Right atrium auricular region (tissue), 2 donors: ENCODE measurements at places on chromosomes 6 and 20. TPM values are rescaled to one million over a fixed set of nuclear protein-coding genes. Genes with fewer than 3 reads are reported as not detected.

DNA sequence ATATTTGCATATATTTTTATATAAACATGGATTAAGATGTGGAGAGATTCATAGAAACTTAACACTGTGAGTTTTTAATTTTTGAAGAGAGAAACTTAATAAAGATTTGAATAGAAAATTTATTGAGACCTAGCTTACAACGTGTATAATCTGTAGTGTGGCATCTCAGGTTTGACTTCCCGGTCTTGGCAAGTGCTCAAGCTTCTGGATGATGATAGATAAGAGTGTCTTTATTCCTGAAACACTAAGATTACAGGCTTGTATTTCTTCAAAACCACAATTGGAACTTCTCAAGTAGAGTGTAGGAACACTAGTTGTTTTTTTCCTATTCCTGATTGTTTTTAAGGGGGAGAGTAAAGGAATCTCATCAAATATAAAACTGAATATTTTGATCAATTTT is 64.6 kb upstream of the NOTCH4 start:
- DNase-seq = no peak

The CYP24A1 gene
- not detected for total RNA-seq

DNA sequence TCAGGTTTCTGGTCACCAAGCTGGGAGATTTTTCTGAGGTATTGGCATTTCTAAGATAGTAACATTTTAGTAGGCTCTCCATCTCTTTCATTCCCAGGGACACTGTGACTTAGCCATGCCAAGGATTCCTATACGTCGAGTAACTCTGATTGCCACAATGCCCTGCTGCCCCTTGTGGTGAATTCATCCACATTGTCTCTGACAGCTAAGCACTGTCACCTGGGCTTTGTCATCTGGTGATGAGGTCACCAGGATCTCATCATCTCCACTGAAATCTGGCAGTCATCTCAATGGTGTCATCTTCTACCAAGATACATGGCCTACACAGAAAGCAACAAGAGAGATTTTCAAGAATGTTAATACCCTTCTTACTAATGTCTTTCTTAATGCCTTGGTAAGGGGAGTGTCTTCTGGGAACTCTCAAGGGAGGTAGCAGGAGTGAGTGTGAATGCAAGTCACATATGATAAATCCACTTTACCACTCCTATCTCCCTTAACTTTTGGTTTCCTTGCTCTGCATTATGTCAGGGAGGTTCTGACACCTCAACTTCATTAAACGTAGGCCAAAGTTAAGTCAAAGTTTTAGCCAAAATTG is 246.7 kb downstream of the CD109 start:
- DNase-seq = no peak

DNA sequence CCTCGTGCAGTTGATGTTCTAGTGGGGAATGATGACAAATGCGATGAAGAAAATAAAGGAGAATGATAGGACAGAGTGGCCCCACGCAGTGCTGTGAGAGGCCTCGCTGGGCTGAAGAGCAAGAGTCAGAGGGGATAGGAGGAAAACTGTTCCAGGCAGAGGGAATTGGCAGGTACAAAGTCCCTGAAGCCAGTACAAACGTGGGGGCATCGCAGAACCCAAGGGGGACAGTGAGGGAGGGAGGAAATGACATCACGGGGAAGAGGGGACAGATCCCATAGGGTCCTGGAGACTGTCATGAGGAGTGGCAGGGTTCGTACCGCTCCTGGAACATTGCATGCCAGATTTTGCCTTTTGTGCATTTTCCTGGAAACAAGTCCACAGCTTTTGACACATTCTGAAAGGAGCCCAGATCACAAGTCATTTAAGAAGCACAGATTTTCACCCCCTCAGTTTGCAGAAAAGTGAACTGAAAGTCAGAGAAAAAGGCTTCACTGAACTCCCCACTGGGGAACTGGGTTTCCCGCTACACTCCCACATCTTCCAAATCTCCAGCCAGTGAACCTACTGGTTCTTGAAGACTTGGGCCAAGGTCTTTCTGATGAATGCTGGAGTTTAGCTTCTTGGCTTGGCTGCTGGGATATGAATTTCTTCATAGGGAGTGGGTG is 77.0 kb downstream of the SULF2 start:
- no peak for DNase-seq

DNA sequence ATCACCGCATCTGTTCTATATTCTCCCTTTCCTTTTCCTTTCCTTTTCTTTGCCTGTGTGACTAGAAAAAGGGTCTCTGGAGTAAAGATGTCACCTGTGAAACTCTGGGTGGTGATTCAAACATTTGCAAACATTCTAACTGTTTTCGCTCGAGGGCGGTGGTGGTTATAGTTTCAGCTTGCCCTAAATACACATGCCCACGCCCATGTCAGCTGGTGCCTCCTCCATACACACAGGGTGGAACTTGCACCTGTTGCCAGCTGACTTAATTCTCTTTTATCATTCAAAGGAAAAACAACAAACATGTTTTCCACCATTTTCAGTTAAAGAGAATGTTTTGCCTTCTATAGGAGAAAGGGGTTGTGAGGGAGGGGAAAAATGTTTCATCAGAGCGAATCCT is 381.9 kb upstream of the ARID1B start:
- DNase-seq = no peak

GRCh38 chr6:90860822-90861601 is 274.1 kb upstream of the MAP3K7 start:
- no peak for DNase-seq

- no peak for DNase-seq
Observed at GRCh38 chr6:142613981-142614380, 312.2 kb downstream of the ADGRG6 start.

DNA sequence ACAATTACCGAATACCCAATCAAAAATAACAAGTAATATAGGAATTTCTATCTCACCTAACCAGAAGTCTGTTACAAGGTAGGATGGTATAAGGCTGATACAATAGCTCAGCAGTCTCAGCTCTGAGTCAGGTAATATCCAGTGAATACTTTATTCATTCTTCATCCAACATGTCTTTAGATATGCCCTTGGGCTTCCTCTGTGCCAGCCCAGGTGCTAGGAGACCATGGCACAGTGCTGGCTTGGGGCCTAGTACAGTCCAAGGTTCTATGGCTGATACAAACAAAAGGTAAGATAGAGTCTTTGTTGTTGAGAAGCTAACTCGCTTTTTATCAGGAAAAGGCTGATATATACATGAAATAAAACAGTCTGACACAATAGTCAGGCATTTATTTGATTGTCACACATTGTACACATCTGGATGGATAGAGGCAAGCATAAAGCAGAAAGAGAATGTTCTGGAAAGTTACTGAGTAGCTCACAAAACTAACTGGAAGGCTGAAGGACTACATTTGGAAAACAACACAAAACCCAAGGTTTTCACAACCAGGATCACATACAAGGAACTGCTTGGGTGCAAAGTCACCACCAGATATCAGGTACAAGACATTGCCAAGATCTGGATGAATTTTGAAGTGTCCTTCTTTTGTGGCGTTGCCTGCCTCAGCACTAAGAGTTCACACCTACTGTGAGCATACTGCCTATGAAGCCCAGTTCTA is 110.4 kb upstream of the SCAF8 start:
- DNase-seq = no peak

DNA sequence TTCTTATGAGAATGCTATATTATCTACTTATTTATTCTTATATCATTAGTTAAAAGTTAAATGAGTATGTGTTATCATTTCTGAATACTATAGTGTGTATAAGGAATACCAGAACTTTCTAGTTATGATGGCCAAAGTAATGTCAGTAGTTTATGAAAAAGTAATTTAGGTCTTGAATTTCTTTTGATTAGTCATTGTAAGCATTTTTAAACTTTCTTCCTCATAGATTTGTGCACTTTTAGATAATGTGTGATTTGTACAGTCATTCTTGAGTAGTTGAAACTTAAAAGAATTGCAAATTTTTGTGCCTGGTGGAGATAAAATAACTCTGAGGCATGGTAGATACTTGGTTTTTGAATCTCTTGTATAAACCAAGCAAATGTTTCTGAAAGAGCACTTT is 311.3 kb downstream of the CDKAL1 start:
- no peak for DNase-seq
